ENCODE measurements at places on chromosomes 12 and 14.

- DNase-seq = no peak
These were observed 41.5 kb upstream of the CCDC60 start for GRCh38 chr12:119292893-119293630.

DNA sequence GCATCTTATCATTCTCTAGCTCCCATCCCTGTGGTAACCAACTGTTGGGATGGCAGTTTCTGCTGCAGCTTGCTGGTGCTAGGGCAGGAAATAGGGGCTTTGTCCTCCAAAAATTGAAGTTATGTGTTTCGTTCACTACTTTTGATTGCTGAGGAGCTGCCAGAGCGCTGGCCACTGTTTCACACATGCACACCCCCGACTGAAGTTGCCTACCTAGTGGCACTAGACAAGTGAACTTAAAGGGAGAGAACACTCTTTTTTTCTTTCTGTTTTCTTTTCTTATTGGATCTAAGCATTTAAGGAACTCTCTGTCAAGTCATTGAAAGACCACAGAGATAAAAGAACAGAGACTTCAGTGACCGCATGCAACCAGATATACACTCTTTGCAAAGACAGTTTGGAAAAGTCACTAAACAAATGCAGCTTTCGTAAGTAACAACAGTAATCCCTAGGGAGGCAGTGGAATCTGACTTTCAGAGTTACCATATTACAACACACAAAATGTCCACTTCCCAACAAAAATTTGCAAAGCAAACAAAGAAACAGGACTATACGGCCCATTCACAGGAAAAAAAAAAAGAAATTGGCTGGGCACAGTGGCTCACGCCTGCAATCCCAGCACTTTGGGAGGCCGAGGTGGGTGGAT, 12.0 kb downstream of the TFCP2 start:
- no peak for DNase-seq

DNA sequence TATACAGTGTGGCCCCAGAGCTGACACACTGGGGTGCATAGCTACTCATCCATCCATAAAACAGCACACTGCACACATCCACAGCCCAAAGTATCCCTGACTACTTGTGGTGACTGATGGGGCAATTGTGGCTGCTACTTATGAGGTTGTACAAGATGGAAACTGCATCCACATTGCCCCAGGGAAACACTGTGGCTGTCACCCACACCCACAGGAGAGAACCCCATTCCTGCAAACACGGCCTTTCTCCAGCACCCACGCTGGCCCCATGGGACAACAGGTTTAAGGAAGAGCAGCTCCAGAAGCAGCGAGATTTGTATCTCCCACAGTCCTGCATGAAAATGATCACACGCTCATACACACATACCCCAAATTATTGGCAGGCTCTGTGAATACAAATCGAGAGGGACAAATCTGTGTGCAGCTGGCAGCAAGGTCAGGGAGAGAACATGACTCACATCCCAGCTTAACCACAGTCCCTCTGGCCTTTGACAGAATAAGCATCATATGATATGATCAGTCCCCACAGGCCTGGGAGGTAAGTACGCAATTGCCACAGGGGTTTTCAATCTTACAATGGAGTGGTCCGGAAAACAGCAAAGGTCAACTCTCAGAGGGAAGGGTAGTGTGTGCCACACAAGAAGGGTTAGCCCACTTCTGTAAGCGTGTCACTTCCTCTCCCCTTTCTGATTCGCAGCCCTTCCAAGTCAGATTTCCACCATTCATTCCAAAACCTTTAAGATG, 61.9 kb downstream of the ESR2 start:
- DNase-seq = no peak

- DNase-seq = no peak
These were observed 37.0 kb downstream of the ANAPC7 start for GRCh38 chr12:110366321-110367142.

DNA sequence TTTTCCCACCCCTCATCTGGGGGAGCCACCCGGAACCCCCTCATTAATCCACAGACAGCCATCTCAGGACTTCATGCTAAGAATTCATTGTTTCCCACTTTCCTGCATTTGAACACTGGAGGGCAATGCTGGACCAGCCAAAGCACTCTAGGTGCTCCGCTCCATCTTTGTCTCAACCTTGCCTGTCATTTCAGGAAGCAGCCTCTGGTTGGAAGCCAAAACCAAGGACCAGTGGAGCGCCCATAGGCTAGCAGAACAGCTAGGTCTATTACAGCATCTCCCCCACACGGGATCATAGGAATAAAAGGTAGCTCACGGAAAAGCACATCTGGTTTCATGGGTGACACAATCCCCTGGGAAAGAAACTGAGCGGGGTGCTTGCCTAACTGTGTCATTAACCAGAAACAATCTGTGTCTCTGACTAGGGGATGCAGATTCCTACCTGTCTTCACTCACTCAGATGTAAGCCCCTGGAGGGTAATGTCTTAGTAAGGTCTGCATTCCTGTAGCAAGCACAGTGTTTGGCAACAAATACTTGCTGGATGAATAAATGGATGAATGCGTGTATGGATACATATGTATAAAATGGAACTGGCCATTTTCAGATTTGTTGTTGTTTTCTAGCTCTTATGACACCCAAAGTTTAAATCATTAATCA, 197.0 kb downstream of the DAD1 start:
- DNase-seq = peak; percentile 68

DNA sequence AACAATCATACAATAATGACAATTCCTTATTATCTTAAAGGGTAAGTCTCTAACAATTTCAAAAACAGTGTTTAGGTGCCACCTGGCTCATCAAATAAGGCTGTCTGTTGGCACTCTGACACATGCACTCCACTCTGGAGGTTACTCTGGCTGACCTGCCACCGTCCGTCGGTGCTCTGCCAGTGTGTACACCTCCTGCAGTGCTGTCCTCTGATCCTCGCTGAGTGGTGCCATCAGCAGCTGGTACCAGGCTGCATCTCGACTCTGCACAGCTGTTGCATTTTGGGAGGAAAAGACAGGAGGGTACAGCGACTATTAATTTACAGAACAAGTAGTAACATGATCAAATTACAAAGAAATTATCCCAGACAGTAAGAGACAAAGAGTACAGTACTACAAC, 63.9 kb downstream of the IPO8 start:
- DNase-seq = no peak

DNA sequence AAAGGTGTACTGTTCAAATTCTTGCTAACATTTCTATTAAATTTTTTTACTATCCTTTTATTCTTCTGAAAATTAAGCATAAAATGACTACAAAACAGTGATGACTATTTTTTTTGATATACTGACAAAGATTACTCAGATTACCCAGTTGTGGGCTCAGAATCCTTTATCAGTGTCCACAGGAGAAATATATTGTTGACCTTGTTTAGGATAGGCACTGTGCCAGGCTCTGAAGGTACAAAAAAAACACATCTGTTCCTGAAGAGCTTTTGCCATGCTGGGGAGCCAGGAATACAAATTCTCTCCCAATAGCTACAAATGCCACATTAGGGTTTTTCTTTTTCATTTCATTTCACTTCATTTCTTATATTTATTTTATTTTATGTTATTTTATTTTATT, 26.9 kb upstream of the GCH1 start:
- no peak for DNase-seq

DNA sequence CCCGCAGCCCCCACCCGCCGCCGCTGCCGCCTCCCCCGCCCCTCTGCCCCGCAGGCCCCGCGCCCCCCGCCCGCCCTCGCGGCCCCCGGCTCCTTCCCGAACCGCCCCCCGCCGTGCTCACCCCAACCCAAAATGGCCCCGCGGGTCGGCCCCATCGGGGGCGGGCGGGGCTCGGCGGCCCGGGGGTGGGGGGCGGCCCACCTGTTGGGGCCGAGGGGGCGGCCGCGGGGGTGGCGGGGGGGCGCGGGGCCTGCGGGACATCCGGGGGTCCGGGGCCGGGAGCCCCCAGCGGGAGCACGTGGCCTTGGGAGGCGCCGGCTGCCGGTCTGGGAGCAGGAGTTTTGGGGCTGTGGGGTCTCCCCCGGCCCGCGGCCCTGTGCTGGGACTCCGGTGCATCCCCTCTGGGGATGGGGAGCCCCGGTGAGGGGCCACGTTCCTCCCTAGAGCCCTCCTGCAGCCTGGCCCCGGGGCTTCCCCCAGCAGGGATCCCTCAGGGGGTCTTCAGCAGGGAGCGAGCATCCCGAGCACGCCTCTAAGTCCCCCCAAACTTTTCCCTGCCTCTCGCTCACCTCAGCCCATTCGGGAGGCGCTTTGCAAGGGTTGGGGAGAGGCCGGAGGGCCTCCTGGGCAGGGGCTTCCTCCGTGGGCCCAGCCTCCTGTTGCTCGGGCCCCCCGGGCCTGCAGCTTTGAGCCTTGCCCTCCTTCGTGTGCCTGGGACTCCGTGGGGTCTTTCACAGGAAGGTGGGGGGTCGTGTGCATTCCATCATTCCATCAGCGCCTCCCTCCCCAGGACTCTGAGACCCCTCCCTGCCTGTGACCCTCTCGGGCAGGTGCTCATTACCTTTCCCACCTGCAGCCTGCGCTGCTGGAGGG, 710 bp downstream of the MTA1 start:
- DNase-seq = no peak

GRCh38 chr12:75439930-75440329, 40.6 kb upstream of the GLIPR1 start:
- no peak for DNase-seq

GRCh38 chr14:76772300-76773187, 11.3 kb downstream of the VASH1 start:
- no peak for DNase-seq

GRCh38 chr12:84348582-84348981, 564.0 kb downstream of the SLC6A15 start:
- DNase-seq = no peak

- no peak for DNase-seq
These were observed 9.2 kb downstream of the CABP1 start for GRCh38 chr12:120649442-120650232.

DNA sequence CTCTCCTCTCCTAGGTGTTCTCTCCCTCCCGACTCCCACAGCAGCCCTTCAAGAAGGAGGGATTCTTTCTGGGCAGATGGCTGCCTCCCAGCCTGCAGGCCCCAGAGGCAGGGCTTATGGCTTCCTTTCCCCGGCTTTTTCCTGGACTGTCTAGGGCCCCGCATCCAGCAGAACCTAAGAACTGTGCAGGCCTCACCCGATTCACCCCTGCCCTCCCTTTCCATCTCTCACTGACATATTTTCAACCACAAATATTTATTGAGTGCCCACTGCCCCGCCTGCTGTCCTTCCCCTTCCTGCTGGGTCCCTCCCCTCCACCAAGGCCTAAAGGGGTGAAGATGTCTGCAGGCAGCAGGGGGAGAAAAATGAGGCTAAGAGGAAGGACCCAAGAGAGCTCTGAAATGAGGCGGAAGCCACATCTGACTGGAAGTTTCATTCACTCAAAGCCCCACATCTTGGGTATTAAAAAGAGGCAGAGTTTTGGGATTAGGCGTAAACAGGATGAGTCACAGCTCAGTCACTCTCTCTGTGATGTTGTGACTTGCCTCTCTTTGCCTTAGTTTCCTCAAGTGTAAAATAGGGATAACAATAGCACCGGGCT, 2.9 kb downstream of the SCNN1A start:
- no peak for DNase-seq

DNA sequence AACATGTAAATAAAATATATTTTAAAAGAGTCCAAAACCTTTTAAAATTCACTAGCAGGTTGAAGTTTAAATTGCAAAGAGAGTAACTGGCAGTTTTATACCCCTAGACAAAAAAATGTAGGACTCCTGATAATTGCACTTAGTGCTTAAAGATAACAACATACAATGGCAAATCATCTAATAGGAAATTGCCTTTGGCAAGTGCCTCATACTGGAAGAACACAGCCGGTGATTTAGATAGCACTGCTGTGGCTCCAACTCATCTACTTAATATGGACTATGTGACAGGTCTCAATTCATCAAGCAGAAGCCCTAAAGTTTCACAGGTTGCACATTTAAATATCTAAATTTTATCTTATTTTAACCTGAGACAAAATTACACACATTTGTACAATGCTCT, 13.4 kb downstream of the C12orf50 start:
- DNase-seq = no peak

DNA sequence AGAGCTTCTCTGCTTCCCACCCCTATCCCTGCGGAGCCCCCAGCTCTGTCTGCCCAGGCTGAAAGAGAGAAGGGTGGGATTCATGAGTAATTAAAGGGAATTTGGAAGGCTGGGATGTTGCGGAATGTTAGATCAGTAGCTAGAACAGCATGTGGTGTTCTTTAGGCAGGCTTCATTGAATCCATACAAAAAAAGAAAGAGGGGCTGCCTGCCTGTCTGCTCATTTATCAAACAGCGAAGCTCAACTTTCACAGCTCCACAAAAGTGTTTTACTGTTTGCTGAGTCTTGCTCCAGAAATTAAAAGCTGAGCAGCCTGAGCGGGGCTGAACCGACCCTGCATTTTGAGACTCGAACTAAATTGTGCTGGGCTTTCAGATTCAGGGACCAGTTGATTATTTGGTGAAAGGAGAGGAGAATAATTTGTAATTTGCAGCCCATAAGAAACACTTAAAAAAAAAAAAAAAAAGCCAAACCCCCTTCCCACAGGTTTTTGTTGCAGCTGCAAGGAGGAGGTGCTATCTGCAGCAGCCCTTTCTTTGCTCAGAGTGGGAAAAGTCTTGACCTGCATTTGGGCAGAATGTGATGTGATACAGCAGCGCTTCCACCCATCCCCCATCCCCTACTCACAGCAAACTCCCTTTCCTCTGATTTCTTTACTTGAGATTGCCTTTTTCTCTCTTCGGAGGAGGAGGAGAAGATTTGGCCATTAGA, 89.7 kb downstream of the RFX4 start:
- no peak for DNase-seq

DNA sequence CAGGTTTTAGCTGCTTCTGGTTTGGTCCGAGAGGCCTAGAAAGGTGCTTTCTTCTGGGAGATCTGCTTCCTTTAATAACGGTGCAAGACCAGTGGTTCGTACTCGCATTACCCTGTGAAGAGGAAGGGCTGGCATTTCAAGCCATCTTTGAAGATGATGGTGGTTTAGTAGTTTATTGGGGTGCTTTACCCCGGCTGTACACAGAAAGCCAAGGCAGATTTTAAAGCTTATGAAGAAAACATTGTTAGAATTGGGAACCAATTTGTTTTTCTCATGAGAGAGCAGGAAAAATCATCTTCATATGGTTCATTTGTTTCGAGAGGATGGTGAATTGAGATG, 3.6 kb downstream of the CCND2 start:
- DNase-seq = no peak

- DNase-seq = no peak
These were observed 133.0 kb downstream of the SOX5 start for GRCh38 chr12:23816394-23816851.

GRCh38 chr14:39739796-39740195, 307.6 kb upstream of the FBXO33 start:
- DNase-seq = no peak

- DNase-seq = no peak
These were observed 60.3 kb downstream of the TESC start for GRCh38 chr12:117038919-117039318.

DNA sequence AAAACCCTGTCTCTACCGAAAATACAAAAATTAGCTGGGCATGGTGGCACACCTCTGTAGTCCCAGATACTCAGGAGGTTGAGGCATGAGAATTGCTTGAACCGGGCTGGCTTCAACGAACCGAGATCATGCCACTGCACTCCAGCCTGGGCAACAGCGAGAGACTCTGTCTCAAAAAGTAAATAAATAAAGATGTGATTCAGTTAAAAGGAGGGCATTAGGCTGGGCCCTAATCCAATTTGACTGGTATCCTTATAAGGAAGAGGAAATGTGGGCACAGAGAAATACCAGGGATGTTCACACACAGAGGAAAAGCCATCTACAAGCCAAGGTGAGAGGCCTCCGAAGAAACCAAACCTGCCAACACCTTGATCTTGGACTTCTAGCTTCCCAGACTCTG, 10.1 kb upstream of the DCAF4 start:
- no peak for DNase-seq

GRCh38 chr14:52189325-52189724, 78.2 kb upstream of the PTGDR start:
- no peak for DNase-seq
